ENCODE measurements at places on chromosomes 3 and 15.

- DNase-seq: no peak
Measured at GRCh38 chr3:13746385-13746784, 133.5 kb downstream of the WNT7A start.

DNA sequence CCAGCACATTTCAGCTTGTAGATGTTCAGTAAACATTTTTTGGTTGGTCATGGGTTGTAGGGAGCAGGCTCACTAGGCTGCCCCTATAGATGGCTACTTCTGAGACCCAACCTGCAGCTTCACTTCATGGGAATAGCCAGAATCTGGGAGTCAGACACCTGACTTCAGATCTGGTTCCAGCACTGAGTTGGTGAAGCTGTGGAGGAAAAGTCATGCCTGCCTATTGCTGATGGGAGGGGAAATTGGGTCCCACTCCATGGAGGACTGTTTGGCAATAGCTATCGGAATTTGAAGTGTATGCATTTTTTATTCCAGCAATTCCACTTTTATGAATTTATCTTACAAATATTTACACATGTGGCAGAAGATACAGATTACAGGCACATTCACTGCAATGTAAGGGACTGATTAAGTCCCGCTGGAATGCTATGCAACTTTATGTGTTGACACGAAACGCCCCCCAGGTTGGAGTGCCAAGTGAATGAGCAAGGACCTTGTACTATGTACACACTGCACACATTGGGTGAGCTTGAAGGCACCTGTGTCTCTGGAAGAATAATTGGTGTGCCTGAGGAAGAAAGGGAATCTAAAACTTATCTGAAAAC is 7.8 kb upstream of the CCR1 start:
- DNase-seq: no peak

DNA sequence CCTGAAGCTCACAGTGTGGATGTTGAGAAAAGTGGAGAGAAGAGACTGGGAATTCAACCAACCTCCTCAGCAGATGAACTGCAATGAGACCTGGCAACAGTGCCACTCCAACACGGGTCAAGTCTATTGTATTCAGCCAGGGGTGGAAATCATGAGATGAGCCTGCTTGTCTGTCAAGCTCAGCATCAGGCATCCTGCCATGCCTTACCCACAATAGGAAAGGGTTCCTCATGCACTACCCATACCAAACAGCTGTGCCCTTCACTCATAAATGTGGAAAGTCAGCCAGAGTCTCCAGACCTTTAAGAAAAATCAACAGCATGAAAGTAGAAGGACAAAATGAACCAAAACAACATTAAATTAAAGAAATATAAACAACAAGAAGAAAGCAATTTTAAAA is 542.1 kb downstream of the EPHB1 start:
- no peak for DNase-seq

- peak; percentile 67 for DNase-seq
Measured at GRCh38 chr3:157626817-157627216, 123.6 kb upstream of the VEPH1 start.

GRCh38 chr15:57777003-57777402 is 70.5 kb downstream of the POLR2M start:
- no peak for DNase-seq
